ENCODE measurements at places on chromosomes 5 and 9.

- no peak for DNase-seq
These were observed 76.8 kb downstream of the ZDHHC21 start for GRCh38 chr9:14616188-14616982.

DNA sequence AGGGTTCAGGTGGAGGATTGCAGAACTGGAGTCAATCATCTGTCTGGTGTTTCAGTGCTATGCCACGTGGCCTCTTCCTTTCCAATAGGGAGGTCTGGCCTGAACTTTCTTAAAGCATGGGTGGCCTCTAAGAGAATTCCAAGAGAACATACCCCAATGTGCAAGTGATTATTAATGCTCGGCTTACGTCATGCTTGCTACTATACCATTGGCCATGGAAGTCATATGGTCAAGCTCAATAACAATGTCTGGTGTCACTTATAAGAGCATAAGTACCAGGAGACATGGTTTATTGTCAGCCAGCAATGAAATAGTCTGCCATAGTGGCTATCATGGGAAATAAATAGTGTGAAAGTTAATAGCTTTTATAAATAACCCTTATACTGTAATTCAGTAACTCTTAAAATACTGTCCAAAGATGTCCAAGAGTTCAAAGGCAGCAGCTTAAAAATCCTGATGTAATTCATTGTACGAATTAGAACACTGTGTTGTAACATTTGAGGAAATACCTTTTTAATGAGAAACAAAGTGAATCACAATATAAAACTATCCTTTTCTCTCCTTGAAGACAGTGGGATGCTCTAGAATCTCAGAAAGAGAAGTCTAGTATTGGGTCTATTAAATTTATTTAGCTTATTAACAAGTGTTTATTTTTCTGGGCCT, 355.4 kb upstream of the PRR16 start:
- DNase-seq, result no peak

- DNase-seq, result no peak
These were observed 181.9 kb upstream of the SEMA6A start for GRCh38 chr5:116756531-116756930.

GRCh38 chr9:5749306-5749705, 83.6 kb downstream of the ERMP1 start:
- no peak for DNase-seq

GRCh38 chr5:158979749-158980521, 119.8 kb downstream of the EBF1 start:
- no peak for DNase-seq

DNA sequence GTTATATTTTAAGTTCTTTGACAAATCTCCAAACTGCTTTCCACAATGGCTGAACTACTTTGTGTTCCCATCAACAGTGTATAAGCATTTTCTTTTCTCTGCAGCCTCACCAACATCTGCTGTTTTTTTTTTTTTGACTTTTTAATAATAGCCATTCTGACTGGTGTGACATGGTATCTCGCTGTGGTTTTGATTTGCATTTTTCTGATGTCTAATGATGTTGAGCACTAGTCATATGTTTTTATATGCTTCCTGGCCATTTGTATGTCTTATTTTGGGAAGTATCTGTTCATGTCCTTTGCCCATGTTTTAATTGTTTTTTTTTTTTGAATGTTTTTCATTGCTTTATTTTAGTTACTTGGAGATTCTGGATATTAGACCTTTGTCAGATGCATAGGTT, 196.6 kb downstream of the PLK2 start:
- no peak for DNase-seq

DNA sequence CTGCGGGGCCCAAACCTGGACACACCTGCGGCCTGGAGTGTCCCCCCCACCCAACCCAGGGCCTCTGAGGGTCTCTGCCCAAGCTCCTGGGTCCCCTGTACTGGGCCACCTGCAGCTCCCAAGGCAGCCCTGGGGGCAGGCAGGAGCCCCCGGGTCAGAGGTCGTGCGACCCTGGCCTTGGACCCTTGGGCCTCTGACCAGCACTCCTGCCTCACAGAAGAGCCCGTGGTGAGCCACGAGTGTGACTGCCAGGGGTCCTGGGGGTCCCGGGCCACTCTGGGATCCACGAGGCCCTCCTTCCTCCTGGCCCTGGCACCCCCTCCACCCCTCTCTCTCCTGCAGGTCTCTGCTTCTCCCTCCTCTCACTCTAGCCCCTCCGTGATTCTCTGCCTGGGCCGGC, 5.0 kb upstream of the PTGDS start:
- DNase-seq, result no peak

GRCh38 chr5:57117596-57117995, 56.3 kb upstream of the GPBP1 start:
- no peak for DNase-seq
